ENCODE measurements at places on chromosomes 4 and X. TPM values are rescaled to one million over a fixed set of nuclear protein-coding genes. Genes with fewer than 3 reads are reported as not detected.

The HTATSF1 gene
- 108 TPM for total RNA-seq

The FBXW7 gene
- total RNA-seq, result 126 TPM

The TNMD gene
- 3.4 TPM for total RNA-seq

The TBC1D9 gene
- 30.0 TPM for total RNA-seq

The MAGEA9B gene
- not detected for total RNA-seq

The XK gene
- 14.3 TPM for total RNA-seq

The PAGE1 gene
- not detected for total RNA-seq

The NEUROG2 gene
- total RNA-seq, result not detected

The ARMCX1 gene
- total RNA-seq, result 133 TPM
